ENCODE measurements at places on chromosomes 12 and 14.

- peak; percentile 24 for DNase-seq
Observed at GRCh38 chr12:442235-442884, 17.4 kb upstream of the B4GALNT3 start.

DNA sequence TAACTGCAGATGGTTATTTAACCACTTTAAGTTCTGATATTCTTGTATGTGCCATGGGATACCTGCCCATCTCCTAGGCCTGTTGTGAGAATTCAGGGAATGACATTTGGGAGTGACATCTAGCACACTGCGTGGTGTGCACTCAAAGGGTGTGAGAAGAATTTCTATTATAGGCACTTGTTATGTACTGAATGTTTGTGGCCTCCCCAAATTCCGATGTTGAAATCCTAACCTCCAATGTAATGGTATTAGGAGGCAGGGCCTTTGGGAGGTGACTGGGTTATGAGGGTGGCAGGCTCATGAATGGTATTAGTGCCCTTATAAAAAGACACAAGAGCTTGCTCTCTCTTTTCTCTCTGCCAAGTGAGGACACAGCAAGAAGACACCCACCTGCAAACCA lies 27.6 kb downstream of the VCPKMT start:
- DNase-seq, result no peak

GRCh38 chr12:119692997-119693396 lies 25.1 kb downstream of the PRKAB1 start:
- peak; percentile 94 for DNase-seq

DNA sequence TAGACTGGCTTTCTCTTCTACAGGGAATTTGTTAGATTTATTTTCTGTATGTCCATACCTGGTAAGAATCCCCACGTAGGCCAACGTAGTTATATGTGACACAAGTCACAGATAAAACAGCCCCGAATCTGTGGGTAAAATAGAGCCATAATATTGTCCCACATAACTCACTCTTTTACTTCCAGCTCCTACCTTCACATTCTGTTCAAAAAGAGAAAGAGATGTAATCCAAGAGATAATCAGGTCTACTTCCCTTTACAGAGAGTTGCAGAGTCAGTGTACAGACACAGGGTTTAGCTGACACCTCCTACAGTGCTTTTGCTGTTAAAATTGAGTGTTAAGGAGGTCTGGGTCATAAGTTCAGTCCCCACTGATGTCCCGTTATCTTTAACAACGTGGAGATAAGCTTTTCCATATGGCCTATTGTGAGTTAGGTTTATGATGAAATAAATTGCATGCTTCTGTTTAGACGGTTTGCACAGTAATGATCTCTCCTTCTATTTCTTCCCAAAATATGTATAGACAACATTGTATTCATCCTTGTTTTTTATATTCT lies 446.5 kb downstream of the ADAMTS20 start:
- no peak for DNase-seq

DNA sequence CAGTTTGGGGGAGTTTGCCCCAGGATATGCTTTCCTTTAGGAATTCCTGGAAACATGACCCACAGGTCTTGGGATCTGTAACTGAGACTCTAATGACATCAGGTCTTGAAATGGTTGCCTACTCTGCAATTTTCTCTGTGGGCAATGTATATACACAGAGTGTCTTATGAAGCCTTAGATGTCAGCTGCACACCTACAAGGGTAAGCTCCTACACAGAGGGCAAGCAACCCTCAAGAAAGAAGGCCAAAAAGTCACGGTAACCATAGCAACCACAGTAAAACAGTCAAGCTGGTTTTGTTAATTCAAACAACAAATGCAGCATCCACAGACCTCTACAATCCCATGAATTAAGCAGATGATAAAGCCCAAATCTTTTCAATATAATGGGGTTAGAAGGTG lies 293.0 kb downstream of the SSPN start:
- DNase-seq, result no peak

- no peak for DNase-seq
Observed at GRCh38 chr14:77467801-77468200, 9.9 kb downstream of the AHSA1 start.

- DNase-seq, result no peak
Observed at GRCh38 chr14:50210074-50210473, 21.3 kb downstream of the SOS2 start.
